ENCODE measurements at places on chromosomes 1 and 21.

DNA sequence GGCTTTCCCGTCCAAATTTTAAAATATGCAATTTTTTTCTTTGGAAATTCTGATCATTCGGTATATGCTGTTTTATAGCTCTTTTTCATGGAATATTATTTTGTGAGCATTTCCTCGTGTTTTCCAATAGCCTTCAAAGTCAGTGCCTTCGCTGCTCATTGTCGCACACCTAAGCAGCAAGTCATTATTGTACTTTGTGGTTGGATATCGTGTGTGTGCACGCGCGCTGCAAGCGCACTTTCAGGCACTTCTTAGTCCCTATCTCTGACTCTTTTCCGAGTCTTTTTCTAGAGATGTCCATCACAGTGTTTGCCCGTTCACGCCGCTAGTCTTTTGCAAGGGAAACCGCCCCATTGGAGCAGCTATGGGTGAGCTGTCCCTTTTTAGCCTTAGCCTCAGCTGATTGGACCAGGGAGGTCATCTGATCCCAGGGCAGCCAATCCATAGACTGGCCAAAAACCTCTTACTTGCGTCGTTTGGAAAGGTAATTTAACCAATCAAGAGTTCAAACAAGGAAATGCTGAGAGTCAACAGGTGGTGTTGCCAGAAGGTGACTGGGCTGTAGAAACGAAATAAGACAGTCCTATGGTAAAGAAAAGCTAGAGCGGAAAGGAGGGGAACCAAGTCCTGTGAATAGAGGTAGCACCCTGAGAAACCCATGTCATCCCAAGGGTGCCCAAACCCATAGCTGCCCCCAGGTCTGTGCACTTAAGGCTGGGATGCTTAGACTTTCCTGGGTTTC, 710 bp upstream of the HYI start:
- DNase-seq, result peak; percentile 95

GRCh38 chr1:21490774-21491487, 18.3 kb upstream of the ALPL start:
- peak; percentile 27 for DNase-seq

- DNase-seq, result no peak
Measured at GRCh38 chr1:10210841-10211804, 753 bp downstream of the KIF1B start.

- no peak for DNase-seq
Measured at GRCh38 chr1:12499539-12500240, 118.3 kb downstream of the DHRS3 start.

DNA sequence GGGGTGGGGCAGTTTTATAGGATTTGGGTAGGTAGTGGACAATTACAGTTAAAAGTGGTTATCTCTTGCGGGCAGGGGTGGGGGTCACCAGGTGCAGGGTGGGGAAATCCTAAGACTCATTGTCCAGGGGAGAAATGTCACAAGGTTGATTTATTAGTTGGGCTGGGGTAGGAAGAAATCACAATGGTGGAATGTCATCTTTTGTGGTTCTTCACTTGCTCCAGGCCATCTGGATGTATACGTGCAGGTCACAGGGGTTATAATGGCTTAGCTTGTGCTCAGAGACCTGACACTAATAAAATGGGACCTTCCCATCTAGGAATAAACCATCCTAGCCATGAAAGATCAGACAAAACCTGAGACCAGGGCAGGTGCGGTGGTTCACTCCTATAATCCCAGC, 11.5 kb downstream of the TEX46 start:
- DNase-seq, result no peak

- DNase-seq, result no peak
Measured at GRCh38 chr1:40272653-40273213, 14.7 kb downstream of the ZMPSTE24 start.

- no peak for DNase-seq
Measured at GRCh38 chr1:27963393-27963792, 3.6 kb downstream of the XKR8 start.

DNA sequence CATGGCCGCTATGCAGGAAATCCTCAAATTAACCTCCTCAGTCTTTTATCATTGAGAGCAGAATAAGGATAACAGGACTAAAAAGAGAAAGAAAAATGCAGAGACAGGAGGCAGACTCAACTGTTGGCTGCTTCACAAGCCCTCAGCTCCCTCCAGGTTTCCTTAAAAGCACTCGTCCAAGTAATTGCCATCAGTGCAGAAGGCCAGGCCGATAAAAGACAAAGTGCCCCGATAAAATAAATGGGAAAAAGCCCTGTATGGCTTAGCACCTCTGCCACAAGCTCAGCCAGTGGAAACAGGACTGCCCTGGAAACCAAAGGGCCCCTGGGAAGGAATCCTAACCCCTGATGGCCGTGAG, 8.1 kb downstream of the S100A6 start:
- no peak for DNase-seq

DNA sequence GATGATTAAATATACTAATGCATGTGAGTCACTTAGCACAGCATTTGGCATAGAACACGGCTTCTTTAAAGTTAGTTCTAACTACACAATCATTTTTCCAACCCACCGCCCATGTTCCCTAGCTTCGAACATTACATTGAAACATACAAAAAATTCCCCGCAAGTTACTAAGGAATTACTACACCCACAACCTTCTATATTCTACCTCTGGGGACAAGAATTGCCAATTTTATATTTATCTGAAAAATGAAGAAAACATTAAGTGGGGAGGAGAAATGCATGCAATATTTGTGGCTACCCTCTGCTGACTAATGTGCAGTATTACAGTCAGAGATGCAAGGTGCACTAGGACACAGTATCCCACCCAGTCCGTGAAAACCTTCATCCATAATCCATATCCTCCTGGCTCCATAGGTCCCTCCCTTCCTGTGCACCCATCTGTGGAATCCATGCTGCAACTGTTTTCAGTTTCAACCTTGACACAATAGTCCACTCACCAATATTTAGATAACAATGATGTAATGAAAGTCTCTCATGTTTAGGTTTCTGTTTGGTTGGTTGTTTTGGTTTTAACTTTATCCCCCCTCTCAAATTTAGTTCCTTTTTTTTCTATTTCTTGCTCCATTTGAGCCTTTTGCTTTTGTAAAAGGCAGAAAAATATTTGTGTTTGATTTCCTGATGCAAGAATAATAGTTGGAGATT, 31.6 kb downstream of the RGS5 start:
- DNase-seq, result peak; percentile 2

DNA sequence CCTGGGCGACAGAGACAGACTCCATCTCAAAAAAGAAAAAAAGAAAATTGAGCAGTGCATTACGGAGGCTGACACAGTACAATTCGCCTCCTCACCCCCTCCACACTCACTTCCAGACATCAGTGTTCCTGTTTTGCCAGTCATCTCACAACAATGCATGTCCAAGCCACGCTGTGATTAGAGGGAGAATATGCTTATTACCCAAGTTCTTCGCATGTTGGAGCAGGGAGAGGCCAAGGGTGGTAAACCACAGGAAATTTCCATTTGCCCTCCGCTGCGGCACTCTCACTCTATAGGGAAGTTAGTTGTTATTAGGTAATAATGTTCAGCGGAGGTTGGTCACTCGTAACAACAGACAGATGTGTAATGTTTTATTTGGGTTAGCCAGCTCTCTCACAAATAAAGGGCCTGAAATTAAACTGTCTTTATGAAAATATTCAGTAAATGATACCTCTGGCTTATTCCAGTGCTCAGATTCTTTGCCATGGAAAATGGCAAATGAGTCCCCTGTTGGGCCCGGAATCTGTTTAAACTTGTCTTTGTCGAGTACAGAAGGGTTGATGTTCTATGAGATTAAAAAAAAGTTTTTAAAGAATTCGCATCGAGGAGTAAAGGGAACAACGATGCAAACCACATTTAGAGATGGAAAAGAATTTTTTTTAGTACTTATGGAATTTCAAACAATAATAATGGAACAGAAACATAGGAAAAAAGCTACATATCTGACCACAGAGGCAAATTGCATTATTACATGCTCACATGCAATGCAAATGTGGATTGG, 33.1 kb downstream of the KCNJ15 start:
- peak; percentile 98 for DNase-seq

DNA sequence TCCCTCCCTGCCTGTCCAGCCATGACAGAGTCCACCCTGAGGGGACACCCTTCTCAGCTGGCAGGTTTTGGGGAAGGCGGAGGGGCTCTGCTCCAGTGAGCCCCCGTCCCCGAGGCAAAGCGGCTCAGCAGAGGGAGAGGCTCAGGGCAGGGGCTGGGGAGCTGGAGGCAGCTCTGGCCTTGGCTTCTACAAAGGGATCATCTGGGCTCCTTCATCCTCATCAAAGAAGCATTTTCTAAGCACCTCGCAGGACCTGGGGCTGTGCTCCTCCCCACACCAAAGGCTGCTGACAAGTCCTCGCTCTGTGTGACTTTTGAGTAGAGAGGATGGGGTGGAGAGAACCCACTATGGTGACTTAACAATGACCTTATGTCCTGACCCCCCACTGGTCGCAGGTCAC, 21.0 kb upstream of the CLSTN1 start:
- DNase-seq, result no peak

GRCh38 chr1:43243299-43243698, 26.5 kb upstream of the TMEM125 start:
- DNase-seq, result no peak

DNA sequence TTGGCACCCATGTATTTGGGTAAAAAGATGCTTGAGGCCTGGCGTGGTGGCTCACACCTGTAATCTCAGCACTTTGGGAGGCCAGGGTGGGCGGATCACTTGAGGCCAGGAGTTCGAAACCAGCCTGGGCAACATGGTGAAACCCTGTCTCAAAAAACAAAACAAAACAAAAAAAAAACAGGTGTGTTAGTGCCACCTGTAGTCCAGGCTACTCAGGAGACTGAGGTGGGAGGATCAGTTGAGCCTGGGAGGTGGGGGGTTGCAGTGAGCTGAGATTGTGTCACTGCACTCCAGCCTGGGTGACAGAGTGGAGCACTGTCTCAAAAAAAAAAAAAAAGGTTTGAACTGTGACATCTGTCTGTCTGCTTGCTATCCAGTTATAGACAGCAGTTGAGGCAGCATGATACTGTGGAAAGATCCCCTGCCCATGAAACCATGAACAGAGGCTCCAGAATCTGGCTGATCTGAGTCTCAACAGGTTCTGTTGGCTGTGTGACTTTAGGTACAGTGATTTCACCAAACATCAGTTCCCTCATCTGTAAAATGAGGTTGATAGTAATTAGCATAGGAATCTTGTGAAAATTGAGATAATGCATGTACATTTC, 5.7 kb downstream of the DYRK1A start:
- no peak for DNase-seq

- DNase-seq, result peak; percentile 14
Measured at GRCh38 chr1:59057211-59057694, 239.6 kb upstream of the FGGY start.

- DNase-seq, result no peak
Measured at GRCh38 chr1:233079574-233079973, 129.2 kb downstream of the NTPCR start.

GRCh38 chr1:17183388-17184160, 21.4 kb upstream of the PADI1 start:
- no peak for DNase-seq

DNA sequence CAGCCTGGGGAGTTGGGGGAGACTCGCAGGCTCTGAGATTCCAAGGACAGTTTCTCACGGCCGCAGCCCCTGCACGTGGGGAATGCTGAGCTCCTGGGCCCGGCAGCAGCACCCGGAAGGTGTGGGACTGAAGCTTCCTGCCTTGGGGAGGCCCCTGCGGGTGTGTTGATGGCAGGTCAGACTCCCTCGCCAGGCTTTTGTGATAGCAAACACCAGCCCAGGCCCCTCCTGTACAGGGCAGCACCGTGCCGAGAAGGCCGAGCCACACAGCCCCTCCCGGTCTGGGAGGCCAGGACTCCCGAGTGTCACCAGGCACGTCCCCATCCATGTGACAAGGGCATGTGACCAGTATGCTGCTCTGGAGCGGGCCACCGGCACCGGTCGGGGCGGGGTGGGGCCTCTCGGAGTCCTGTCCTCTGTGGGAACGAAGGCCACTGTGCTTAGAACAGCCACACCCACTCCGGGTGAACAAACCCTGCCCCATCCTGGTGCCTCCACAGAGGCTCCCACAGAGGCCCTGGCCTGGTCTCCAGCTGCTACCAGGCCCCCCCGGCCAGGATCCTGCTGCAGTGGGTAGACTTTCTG, 31.1 kb upstream of the ARHGEF16 start:
- DNase-seq, result no peak

DNA sequence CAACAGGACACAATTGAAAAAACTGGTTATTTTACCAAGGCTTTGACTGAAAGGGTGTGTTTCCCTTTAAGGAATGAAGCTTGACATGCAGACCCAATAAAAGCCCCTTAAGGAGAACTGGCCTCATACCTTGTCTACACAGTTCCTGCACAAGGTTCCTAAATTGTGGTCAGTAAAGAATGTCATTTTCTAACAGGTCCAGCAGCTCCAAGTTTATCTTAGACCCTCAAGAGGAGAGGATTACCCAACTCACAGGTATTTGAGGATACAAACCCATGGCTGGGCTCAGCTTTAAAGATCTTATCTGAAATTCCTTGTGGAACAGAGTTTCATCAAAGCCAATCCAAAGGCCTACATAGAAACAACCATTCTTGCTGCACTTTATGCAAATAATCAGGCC, 31.4 kb upstream of the CBR3 start:
- no peak for DNase-seq

GRCh38 chr1:61604261-61604660, 120.7 kb downstream of the TM2D1 start:
- no peak for DNase-seq

GRCh38 chr1:24857507-24858133, 72.5 kb downstream of the RUNX3 start:
- DNase-seq, result no peak

GRCh38 chr1:225527575-225527974, 99.7 kb upstream of the LBR start:
- no peak for DNase-seq

DNA sequence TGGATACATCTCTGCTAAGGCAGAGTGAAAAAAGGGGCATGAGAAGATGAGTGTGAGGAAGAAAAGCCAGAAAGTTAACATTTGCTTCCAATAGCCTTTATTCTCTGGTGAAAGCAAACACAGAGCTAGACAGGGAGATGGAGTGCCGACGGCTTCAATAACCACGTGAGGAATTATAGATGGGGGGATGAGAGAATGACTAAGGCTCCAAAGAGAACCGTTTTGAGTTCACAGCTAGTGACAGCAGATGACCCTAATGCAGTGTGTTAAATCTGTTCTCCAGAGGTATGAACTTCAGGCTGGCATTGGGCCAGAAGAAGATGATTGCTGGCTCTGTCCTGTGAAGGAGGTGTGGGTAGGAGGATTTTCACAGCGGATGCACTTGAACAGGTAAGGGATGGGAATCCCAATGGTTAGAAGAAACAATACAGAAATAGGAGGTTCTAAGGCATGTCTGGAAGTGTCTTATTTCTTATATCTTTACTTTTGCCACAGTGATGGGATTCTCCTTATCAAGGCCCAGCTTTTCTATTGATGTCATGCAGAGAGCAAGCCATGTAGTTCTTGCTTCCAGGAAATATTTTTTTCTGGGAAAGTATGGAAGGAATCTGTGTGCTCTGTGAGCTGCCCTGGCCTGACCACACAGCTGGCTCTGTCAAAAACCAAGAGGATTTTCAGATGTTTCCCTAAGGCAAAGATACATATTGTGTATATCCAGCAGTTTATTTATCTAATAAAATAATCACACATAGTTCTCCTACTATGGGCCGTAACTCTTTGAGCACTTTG, 573.8 kb downstream of the LTN1 start:
- DNase-seq, result no peak

Measured in AML-193 (cell line).